ENCODE measurements at places on chromosomes 11 and 22.

GRCh38 chr11:13249992-13250391 is 27.6 kb upstream of the BMAL1 start:
- no peak for DNase-seq

DNA sequence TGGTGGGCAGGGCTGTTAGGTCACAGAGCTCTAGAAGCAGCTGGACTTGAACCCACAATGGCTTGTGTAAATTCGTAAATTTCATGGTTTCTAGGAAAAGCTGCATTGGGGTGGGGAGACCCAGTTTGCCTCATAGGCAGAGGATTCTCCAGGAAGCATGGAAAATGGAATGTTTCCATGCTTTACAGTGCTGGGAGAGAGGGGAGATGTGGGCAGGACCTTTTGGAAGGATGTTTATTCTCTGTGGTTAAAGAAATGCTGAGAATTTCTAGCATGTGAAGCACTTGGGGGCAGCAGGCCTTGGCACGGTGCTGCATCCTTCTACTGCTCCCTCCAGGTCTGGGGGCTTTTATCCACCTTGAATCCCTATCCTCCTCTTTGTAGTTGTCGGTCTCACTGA is 46.3 kb downstream of the TRAF6 start:
- DNase-seq = no peak

GRCh38 chr11:36109850-36110606 is 166.2 kb downstream of the LDLRAD3 start:
- no peak for DNase-seq

DNA sequence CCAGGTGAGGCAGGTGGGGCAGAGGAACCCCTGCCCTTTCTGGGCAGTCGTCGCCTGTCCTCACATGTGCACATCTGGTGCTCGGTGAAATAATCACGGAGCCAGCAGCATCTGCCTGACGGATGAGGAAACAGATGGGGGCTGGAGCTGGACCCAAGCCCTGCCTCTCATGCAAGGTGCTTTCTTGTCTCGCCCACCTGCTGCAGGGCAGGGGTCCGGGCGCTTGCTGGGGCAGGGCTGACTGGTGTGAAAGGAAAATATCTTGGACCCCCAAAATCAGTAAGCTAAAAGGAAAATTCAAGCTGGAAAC is 3.3 kb downstream of the ALDH3B2 start:
- peak; percentile 4 for DNase-seq

DNA sequence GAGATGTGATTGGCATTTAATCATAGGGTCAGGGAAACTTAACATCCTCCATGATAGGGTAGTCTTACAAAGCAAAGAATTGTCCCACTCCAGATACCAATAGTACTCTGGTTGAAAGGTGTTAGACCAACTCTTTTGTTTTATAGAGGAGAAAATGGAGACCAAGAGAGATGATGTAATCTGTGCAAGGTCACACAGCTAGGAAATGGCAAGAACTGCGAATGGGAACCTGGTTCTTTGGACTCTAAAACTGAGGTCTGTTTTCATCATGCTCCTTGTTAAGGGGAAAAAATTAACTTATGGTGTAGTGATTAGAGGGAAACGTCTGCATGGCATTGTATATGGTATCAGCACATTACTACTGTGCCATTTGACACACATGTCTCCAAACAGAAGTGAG is 171.1 kb downstream of the COMMD9 start:
- DNase-seq = no peak

GRCh38 chr11:74297484-74297883 is 14.0 kb downstream of the P4HA3 start:
- no peak for DNase-seq

DNA sequence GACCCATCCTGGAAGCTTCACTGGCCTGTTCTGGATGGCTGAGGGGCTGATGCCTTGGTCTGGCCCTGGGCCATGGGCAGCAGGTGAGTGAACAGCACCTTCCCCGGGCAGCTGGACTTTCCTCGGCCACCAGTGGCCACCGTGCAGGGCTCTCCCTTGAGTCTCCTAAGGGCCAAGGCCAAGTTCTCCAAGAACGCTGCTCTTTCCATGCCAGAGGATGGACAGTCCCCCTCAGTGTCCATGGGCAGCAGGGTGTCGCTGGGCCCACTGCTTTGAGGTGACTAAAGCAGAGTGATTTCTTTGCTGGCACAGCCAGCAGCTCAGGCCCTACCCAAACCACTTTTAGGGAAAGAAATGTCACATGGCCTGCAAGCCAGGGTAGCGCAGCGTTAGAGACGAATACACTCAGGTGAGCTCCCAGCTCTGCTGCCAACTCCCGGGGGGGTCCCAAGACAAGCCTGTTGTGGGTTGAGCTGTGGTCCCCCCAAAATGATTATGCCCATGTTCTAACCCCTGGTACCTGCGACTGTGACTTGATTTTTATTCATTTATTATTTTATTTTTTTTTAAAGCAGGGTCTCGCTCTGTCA is 3.3 kb upstream of the CARS1 start:
- DNase-seq = no peak

GRCh38 chr11:64080390-64080789 is 44.7 kb downstream of the FLRT1 start:
- no peak for DNase-seq

GRCh38 chr22:20653012-20653794 is 120.7 kb upstream of the SERPIND1 start:
- DNase-seq = no peak

DNA sequence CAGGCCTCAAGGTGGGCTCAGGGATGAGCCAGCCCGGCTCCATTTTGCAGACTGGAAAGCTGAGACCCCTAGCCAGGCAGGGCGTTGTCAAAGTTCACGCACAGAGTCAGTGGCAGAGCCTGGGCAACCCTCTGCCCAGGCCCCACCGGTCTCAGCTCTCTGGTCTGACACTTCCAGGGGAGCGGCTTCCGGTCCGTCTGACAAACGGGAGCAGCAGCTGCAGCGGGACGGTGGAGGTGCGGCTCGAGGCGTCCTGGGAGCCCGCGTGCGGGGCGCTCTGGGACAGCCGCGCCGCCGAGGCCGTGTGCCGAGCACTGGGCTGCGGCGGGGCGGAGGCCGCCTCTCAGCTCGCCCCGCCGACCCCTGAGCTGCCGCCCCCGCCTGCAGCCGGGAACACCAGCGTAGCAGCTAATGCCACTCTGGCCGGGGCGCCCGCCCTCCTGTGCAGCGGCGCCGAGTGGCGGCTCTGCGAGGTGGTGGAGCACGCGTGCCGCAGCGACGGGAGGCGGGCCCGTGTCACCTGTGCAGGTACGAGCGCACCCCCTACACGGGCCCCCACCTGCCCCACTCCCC is 36.0 kb downstream of the CD6 start:
- DNase-seq = no peak

DNA sequence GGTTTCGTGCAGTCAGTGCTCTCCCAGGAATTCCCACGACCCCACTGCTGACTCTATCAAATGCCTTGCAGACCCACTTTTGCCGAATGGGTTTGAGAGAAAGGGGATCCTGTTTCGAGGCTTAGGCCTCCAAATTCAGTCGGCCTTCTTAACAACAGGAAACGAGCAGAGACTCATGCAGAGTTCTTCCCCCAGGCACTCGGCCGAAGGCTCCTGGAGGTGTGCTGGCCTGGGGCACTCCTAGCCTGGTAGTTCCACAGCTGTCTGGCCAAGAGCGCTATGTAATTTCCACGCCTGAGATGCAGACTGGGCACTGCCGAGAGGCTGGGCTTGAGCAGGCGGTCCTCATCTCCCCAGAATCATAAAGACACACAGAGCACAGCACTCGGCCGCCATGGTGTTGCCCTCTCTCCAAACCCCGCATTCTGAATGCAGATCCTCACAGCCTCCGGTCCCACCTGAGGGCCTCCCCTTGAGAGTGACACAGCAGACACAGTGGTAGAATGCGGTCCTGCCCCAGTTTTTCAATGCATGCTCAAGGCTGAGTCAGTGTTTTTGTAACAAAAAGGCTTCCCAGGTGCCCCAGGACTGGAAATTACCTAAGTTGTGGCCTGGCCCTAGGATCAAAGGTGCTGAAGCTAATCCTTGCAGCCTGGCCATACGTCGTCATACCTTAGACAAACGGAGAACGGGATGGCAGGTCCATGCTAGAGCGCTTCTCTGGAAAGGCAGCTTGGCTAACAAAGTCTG is 30.2 kb upstream of the BID start:
- DNase-seq = no peak

DNA sequence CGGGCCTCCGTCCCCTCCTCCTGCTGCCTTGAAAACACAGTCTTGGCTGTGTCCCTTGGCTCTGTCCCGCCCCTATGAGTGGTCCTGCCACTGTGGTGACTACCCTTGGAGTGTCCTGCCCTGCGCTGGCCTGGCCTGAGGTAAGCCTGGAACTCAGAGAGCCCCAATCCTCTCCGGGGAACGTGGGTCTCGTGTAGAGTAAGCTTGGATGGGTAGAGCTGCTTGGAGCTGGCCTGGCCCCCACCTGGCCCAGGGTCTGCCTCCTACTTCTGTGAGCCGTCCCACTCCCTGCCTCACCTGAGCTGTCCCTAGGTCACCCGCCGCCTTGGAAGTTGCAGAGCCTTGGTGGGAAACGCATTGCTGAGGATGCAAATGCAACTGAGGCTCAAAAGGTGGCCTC is 347.1 kb downstream of the CTTN start:
- DNase-seq = no peak

GRCh38 chr11:114774599-114775361 is 96.5 kb downstream of the NXPE2 start:
- DNase-seq = peak; percentile 9

GRCh38 chr11:94700622-94701021 is 67.5 kb upstream of the AMOTL1 start:
- DNase-seq = no peak

- no peak for DNase-seq
Observed at GRCh38 chr22:41442240-41442792, 4.3 kb downstream of the TOB2 start.

- no peak for DNase-seq
Observed at GRCh38 chr11:73320763-73321603, 12.9 kb downstream of the ARHGEF17 start.

DNA sequence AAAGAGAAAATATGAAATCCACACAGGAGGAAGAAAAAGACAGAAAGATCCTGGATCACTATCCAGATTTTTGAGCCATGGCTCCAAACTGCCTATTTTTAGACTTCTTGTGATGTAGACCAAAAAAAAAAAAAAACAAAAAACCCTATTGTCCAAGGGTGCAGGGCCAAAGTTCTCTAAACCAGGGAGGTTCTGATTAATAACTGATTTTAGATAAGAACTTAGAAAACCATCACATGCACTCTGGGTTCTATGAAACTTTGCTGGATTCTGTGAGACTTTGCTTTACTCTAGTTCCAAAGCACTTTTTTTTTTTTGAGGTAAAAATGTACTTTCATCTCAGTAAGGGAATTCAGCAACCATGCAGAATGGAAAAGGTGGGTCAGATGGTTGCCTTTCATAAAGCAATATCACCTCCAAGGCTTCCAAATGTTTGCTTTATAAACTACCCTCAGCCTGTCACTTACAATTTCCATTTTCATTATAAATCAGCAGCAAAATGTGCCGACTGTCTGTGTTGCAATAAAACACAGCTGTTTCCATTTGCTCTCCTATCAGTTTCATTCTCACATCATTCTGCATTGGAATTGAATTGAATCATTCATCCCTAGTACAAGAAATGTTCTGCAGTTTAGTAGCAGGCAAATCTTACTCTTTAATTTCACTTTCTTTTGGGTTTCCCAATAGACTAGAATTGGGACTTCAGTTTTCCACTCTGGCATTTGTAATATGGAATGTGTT is 1584.3 kb upstream of the RAG2 start:
- DNase-seq = no peak

DNA sequence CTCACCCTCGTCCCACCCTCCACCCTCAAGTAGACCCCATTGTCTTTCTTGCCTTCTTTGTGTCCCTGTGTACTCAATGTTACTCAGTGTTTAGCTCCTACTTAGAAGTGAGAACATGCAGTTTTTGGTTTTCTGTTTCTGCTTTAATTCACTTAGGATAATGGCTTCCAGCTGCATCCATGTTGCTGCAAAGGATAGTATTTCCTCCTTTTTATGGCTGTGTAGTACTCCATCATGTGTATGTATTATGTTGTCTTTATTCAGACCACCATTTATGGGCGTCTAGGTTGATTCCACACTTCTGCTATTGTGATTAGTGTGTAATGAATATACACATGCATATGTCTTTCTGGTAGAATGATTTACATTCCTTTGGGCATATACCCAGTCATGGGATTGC is 73.6 kb downstream of the SIK2 start:
- no peak for DNase-seq

DNA sequence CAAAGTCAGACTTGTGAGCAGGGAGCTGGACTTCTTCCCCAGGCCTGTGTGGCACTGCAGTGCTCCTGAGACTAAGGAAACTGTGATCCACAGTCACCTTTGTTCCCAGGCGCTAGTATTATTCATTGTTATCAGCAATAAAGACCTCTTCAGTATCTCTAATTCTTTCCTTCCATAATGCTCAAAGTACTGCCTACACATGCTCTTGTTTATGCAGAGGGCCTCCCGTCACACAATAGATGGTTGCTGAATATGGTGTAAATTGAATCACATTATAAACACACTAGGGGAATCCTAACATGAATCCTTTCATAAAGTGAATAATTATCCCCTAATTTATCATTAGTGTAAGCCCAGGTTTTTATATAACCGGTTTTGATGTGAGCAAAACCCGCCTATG is 493.3 kb downstream of the BUD13 start:
- no peak for DNase-seq

DNA sequence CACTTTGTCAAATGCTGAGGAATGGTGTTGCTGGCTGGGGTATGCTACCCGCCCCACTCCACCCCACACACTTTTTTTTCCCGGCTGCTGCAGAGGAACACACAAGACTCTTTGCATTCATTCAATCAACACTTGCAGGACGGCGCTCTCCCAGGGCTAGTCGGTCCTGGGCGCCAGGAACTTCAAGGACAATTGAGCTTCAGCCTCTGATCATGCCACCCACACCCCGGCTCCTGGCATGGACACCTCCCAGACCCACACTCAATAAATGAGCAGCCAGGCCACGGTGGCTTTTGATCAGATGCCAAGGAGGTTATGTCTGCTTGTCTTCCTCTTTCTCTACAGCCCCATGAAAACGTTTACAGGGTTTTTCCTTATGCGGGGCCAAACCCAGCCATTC is 19.8 kb downstream of the TPST2 start:
- no peak for DNase-seq

- DNase-seq = no peak
Observed at GRCh38 chr22:20955548-20955947, 11.5 kb upstream of the AIFM3 start.

- DNase-seq = peak; percentile 67
Observed at GRCh38 chr11:131688048-131688693, 317.8 kb downstream of the NTM start.

DNA sequence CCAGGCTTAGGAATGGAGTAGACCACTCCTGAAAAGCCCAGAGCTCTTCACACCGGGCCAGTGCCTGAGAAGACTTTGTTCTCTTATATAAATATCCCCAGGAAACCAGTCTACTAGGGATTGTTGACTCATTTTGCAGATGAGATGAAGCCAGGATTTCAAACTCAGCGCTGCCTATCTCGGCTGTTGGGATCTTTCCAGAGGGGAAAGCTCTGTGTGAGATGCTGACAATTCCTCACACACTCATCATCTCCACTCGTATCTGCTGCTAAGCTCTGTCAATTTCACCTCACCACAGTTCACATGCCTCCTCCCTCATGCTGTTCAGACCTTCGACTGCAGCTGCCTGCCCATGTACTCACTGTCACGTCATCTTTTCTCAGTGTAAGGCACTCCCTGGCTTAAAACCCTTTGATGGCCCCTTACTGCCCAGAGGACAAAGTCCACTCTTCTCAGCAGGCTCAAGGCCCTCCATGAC is 12.5 kb downstream of the USH1C start:
- no peak for DNase-seq

Data from DND-41 (cell line).